Stimulated activated naive CD4-positive, alpha-beta T cell (primary cell): ENCODE measurements at places on chromosomes 7 and 10.

GRCh38 chr7:18208921-18209320, 181.3 kb upstream of the PRPS1L1 start:
- no peak for DNase-seq

GRCh38 chr7:66790196-66790595, 49.7 kb downstream of the RABGEF1 start:
- DNase-seq, result no peak

- DNase-seq, result no peak
These were observed 76.8 kb downstream of the PTN start for GRCh38 chr7:137266764-137267163.

DNA sequence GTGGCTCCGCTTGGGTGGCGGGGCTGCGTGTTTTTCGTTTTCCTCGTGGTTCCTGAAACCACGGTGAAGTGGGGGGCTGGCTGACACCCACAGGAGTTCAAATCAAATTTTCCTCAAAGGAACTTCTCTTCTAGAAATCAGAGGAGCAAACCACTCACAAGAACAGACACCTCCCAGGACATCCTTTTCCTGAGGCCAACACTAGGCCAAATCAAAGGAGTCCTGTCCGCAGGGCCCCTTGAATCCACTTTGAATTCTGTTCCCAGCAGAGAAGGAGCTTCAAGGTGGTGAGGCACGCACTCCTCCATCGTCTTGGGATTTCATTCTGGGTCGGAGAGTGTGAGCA, 29.9 kb upstream of the ZNF273 start:
- no peak for DNase-seq

GRCh38 chr7:18378989-18379605, 116.5 kb upstream of the HDAC9 start:
- DNase-seq, result no peak

- DNase-seq, result no peak
These were observed 99.5 kb upstream of the IKZF1 start for GRCh38 chr7:50205011-50205410.

DNA sequence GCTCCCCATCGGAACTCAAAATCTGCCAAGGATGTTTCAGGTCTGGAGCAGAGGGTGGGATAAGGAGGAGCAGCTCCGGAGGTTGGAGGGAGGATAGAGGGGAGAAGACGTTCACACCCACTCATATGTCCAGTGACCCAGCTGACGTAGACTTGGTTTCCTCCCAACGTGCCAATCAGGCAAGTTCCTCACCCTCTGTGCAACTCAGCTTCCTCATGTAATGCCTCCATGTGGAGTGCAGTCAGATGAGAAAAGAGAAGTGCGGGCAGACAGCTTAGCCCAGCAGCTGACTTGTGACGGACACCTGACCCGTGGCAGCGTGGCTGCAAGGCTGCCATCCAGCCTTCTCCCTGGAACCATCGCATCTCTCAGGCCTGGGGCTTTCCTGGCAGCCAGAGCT, 86.8 kb downstream of the NPTX2 start:
- no peak for DNase-seq
